GM23248 (cell line): ENCODE measurements at places on chromosomes 16 and 17. TPM values are rescaled to one million over a fixed set of nuclear protein-coding genes. Genes with fewer than 3 reads are reported as not detected.
A peak's percentile ranks its signal among the peaks of the same experiment; 100 is the strongest.

- no peaks in the 10 kb centered on the region for H3K27me3 ChIP-seq
- H3K36me3 ChIP-seq, result no peaks in the 10 kb centered on the region
- DNase-seq, result peak; percentile 72
- peaks cover 11% of the 10 kb centered on the region for H3K4me1 ChIP-seq
- no peak overlapping the region for H3K4me3 ChIP-seq
- no peak overlapping the region for H3K27ac ChIP-seq
Observed at GRCh38 chr16:83315271-83315670, 492.5 kb upstream of the HSBP1 start.

DNA sequence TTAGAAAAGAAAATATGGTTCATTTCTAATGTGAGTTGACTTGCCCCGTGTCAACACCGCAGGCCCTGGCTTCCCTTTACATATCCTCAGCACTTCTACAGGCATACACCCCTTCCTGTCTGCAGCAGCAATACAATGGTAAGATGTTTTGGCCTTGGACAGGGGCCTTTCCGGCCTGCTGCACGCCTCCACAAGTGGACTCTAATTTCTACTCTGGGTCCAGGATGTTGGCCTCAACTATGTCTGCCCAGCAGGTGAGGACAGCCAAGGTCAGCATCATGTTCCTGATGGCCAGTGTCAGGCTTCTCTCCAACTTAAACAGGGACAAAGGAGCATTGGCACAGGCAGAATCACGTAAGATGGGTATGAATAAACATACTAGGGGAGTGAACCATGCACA lies 11.0 kb downstream of the C17orf67 start:
- H3K4me1 ChIP-seq, result no peaks in the 10 kb centered on the region
- no peaks in the 10 kb centered on the region for H3K36me3 ChIP-seq
- no peak overlapping the region for H3K27ac ChIP-seq
- no peak for DNase-seq
- no peaks in the 10 kb centered on the region for H3K27me3 ChIP-seq

GRCh38 chr16:79776243-79776847 lies 175.8 kb upstream of the MAF start:
- H3K27me3 ChIP-seq, result 0 out of 2 replicates have a peak, but pooled peaks cover 6% of the 10 kb centered on the region
- no peaks in the 10 kb centered on the region for H3K4me1 ChIP-seq

- DNase-seq, result no peak
- no peak overlapping the region for H3K27ac ChIP-seq
- no peak overlapping the region for H3K4me3 ChIP-seq
- peaks cover 3% of the 10 kb centered on the region; the same call in 1 of the 2 replicates for H3K36me3 ChIP-seq
- peaks cover 6% of the 10 kb centered on the region; the same call in 1 of the 2 replicates for H3K4me1 ChIP-seq
Observed at GRCh38 chr17:80633207-80633606, 88.6 kb downstream of the RPTOR start.

DNA sequence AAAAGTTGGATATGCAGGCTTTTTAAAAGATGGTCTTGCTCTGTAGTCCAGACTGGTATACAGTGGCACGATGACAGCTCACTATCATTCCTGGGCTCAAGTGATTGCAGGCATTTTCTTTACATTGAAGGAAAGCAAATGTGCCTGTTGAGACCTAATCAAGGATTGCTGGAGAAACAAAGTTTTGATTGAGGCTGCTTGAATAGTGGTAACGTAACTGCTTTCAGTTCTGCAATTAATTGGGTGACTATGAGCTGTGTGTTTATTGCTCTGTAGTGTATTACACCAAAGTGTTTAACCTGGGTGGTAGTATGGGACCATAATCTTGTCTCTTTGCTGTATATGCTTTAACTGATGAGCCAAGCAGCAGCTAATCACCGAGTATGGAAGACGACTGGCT lies 2.3 kb downstream of the UBB start:
- H3K27me3 ChIP-seq, result no peaks in the 10 kb centered on the region
- H3K36me3 ChIP-seq, result peaks cover 15% of the 10 kb centered on the region
- H3K27ac ChIP-seq, result no peak overlapping the region
- peak overlapping the region; percentile 91; the same call in 1 of the 2 replicates for H3K4me3 ChIP-seq
- H3K4me1 ChIP-seq, result peaks cover 21% of the 10 kb centered on the region
- no peak for DNase-seq

DNA sequence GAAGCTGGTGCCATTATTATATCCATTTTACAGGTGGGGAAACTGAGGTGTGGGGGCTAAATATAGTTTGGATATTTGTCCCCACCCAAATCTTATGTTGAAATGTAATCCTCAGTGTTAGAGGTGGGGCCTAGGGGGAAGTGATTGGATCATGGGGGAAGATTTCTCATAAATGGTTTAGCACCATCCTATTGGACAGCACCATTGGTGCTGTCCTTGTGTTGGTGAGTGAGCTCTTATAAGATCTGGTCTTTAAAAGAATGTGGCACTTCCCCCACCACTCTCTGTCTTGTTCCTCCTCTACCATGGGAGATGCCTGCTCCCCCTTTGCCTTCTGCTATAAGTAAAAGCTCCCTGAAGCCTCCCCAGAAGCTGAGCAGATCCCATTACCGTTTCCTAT lies 119.8 kb upstream of the SEC14L1 start:
- no peak overlapping the region for H3K27ac ChIP-seq
- H3K27me3 ChIP-seq, result peaks cover 28% of the 10 kb centered on the region
- no peaks in the 10 kb centered on the region for H3K4me1 ChIP-seq
- H3K36me3 ChIP-seq, result no peaks in the 10 kb centered on the region
- DNase-seq, result no peak

DNA sequence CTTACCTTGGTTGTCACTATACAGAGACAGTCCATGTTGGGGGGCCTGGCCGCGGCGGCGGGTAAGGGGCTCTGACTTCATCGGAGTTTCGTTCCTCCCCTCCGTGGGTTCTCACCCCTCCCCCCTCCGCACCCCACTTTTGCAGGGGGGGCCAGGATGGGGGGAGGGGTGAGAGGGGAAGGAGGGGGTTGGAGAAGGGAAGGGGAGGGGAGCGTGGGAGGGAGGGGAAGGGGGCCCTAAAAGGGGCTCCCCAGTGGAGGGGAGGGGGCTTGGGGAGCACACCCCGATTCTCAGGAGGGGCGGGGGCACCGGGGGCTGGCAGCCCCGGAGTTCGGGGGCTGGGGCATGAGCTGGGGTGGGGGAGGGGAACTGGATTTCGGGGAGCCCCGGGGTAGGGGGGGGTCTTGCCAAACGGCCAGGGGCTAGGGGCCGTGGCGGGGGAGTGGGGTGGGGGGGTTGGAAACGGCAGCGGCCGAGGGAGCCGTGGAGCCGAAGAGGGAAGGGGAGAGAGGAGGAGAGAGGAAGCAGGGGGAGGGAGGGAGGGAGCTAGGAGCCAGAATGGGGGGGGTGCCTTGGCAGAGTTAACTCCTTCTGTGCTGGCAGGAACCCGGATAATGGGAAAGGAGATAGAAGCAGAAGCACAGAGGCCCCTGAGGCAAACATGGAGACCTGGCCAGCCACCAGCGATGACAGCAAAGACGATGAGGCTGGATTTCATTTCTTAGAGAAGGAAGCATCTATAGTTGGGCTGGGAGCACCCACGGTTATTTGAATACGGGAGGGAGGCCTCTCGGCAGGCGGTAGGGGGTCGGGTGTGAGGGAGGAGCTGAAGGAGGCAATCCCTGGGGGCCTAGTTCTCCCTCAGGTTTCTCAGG lies 2.3 kb downstream of the DLG4 start:
- no peaks in the 10 kb centered on the region for H3K36me3 ChIP-seq
- peak overlapping the region; percentile 87 for H3K4me3 ChIP-seq
- peaks cover 34% of the 10 kb centered on the region for H3K4me1 ChIP-seq
- DNase-seq, result peak; percentile 88
- peak overlapping the region; percentile 37; the same call in 1 of the 2 replicates for H3K27ac ChIP-seq

FAM222B gene
- total RNA-seq, result 7.6 and 12.9 TPM in 2 replicates

ATP2C2 gene
- total RNA-seq, result not detected in 2 replicates

TBX21 gene
- not detected in 2 replicates for total RNA-seq

- DNase-seq, result no peak
- no peaks in the 10 kb centered on the region for H3K36me3 ChIP-seq
- H3K4me3 ChIP-seq, result no peak overlapping the region
- no peaks in the 10 kb centered on the region for H3K4me1 ChIP-seq
- no peaks in the 10 kb centered on the region for H3K27me3 ChIP-seq
- H3K27ac ChIP-seq, result no peak overlapping the region
Observed at GRCh38 chr17:76123191-76123499, 17.9 kb downstream of the FOXJ1 start.

PROCA1 gene
- 0.65 TPM in 1 of 2 replicates, not detected in the other for total RNA-seq

DNA sequence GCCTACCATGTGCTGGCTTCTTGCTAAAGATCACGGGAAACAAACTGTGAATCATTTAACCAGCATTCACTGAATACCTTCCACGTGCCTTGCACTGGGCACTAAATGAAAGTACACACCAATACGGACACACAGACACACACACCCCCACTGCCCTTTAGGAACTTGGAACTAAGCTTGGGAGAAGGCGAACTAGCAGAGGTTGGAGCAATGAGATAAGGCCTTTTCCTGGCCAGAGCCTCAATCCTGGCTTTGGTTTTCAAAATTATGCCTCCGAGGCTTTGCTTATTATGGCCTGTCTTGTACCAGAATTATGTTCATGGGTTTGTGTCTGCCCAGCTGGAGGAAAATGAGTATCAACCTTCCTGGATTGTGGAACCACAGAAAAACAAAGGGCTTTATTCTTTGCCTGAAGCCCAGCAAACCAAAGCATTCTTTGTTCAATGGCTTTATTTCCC lies 32.3 kb downstream of the CPPED1 start:
- DNase-seq, result no peak
- H3K27ac ChIP-seq, result no peak overlapping the region
- H3K27me3 ChIP-seq, result no peaks in the 10 kb centered on the region
- H3K36me3 ChIP-seq, result no peaks in the 10 kb centered on the region; the same call in 1 of the 2 replicates
- H3K4me3 ChIP-seq, result no peak overlapping the region

GRCh38 chr17:3772764-3773163 lies 28.2 kb downstream of the ITGAE start:
- H3K27me3 ChIP-seq, result no peaks in the 10 kb centered on the region
- peaks cover 5% of the 10 kb centered on the region; the same call in 1 of the 2 replicates for H3K4me1 ChIP-seq
- no peak overlapping the region for H3K27ac ChIP-seq
- H3K4me3 ChIP-seq, result no peak overlapping the region
- no peak for DNase-seq
- no peaks in the 10 kb centered on the region for H3K36me3 ChIP-seq

DNA sequence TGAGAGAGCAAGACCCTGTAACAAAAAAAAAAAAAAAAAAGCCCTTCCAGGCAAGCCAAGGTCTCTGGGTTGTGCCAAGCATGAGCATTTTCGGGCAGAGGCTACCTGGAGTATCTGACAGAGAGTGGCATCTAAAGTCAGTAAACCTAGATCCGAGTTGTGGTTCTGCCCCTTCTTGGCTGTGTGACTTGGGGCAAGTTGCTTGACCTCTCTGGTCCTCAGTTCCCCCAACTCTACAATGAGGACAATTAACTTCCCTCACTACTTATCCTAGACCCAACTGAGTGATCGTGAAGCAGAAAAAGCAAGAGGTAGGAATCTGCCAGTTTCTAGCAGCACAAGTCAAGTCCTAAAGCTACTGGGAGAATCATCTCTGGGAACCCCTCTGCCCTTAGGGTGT lies 34.4 kb downstream of the TMEM186 start:
- H3K4me1 ChIP-seq, result no peaks in the 10 kb centered on the region
- no peak overlapping the region for H3K4me3 ChIP-seq
- no peaks in the 10 kb centered on the region for H3K36me3 ChIP-seq

- no peak for DNase-seq
- H3K4me3 ChIP-seq, result no peak overlapping the region
- no peaks in the 10 kb centered on the region for H3K27me3 ChIP-seq
- H3K27ac ChIP-seq, result no peak overlapping the region
Observed at GRCh38 chr17:82674656-82675475, 23.6 kb downstream of the RAB40B start.

GRCh38 chr16:57147381-57148221 lies 38.2 kb downstream of the PSME3IP1 start:
- peak overlapping the region; percentile 75 for H3K27ac ChIP-seq
- H3K4me1 ChIP-seq, result peaks cover 13% of the 10 kb centered on the region
- no peaks in the 10 kb centered on the region for H3K27me3 ChIP-seq

HYDIN gene
- total RNA-seq, result 0.54 TPM in 1 of 2 replicates, not detected in the other
